ENCODE measurements at places on chromosomes 4 and X.

GRCh38 chrX:103540145-103540544, 20.9 kb upstream of the RAB40A start:
- no peak for DNase-seq

GRCh38 chr4:162891788-162892707, 274.6 kb downstream of the NAF1 start:
- no peak for DNase-seq

DNA sequence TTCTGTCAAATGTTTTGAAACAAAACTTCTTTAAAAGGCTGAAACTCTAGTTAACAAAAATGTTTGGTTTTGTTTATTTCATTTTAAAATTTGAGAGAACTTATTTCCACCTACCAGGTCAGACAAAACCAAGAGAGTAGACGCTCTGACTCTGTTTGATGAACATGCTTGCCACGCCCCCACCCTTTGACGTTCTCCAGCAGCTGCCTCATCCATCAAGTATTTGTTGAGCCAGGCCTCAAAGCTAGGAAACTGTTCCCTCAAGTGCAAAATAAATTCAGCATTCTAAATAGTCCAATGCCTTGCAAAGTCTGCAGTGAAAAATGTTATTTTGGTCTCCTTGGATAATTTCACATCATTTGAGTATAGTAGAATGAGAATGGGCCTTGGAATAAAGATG, 121.6 kb downstream of the GUCY2F start:
- DNase-seq: no peak

GRCh38 chrX:72316408-72317110, 10.8 kb upstream of the CITED1 start:
- no peak for DNase-seq

DNA sequence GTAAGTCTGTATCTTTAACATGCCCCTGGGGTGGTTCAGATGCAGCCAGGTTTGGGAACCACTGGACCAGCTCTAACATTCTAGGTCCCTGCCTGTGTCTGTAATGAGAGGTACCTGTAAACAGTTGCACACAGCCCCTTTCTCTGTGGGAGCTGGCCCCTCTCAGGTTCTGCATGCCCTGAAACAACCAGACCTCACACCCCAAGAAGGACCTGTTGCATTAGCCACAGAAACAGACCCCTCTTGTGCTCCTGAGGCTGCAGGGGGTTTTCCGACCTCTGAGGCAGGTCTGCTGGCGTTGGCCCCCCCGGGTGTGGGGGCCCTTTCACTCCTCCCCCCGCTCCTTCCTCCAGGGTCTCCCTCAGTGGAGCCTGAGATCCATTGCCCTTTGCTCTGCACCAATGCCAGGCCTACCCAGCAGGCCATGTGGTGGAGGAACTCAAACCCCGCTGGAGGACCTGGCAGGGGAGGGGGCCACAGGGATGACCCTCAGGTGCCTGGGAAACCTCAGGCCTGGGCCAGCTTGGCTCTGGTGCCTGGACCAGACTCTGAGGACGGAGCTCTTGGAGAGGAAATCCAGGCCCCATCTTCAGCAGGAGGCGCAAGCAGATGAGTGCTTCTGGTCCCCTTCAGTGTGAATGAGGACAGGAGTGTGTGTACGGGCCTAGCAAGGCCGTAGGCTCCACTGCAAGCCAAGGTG, 61.4 kb upstream of the PJA1 start:
- DNase-seq: no peak

- DNase-seq: peak; percentile 53
Observed at GRCh38 chr4:8315435-8316250, 46.1 kb downstream of the HTRA3 start.

- no peak for DNase-seq
Observed at GRCh38 chrX:149531599-149531998, 9.2 kb upstream of the EOLA1 start.

- no peak for DNase-seq
Observed at GRCh38 chrX:42027367-42028000, 104.1 kb upstream of the CASK start.

GRCh38 chr4:169774466-169775445, 17.0 kb upstream of the HPF1 start:
- DNase-seq: no peak

- DNase-seq: peak; percentile 62
Observed at GRCh38 chr4:123398853-123399626, 2.4 kb downstream of the SPRY1 start.

DNA sequence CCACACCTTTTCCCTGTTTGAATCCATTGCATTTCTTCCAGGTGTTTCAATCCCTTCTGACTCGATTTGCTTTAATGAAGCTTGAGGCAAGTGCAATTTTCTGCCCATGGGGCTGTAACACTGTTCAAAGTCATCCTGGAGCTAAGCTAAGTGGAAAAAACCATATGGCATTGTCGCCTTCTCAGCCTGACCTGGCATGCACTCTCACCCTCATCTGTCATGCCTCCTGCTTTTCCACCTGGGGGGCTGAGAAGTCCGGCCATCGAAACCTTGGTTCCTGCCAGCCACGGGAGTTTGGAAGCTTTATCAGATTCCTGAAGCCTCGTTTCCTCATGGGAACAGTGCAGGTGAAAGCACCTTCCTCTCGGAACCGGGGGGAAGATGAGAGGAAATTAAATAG, 38.2 kb downstream of the WFS1 start:
- no peak for DNase-seq

DNA sequence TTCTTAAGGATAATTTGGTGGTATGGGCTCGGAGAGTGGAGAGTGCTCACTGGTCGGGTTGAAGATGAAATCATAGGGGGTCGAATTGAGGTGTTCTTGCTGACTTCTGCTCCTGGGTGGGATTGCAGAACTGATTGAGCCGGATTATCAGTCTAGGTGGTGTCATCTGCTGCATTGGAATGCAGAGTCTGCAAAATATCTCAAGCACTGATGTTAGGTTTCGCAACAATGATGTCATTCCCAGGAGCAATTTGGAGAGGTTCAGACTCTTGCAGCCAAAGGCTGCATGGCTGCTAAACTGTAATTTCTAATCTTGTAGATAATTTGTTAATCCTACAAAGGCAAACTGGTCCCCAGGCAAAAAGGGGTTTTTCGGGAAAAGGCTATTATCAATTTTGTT, 67.7 kb downstream of the RHOH start:
- DNase-seq: no peak

DNA sequence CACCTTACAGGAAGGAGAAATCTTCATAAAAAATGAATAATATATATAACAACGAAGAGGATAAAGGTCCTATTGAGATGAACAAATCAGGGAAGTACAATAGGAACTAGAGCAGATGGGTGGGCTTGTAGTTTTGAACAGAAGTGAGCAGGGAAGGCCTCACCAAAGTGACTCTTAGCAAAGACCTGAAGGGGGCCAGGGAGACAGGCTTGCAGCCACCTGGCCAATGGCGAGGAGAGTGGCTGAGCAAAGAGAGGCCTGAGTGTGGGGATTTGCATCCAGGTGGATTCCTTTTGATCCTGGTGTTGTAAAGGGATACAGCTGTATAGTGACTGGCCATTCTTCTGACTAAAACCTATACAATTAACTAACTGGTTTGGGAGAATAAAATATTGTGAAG, 354.1 kb downstream of the CAMK2D start:
- no peak for DNase-seq

Measured in stromal cell of bone marrow (primary cell).